Cardiac fibroblast (primary cell): ENCODE measurements at places on chromosomes 4 and X.

DNA sequence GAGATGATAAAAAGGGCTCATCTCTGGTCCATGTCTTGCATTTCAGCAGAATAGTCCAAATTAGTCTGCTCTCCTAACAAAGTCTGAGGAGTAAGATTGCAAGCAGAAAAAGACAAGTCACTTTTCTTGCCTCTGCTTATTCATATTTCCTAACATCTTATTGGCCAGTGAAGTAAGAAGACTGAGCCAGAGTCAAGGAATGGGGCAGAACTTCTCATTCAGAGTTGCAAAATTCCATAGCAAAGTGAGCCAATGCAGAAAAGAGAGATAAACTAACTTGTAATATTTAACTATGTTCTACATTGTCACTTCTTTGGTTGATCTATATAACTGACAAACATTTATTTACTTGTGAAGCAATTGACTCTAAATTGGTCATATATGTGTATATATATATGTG lies 2304.0 kb downstream of the ARAP2 start:
- DNase-seq = peak; percentile 52

GRCh38 chr4:39319676-39320075 lies 46.5 kb downstream of the RFC1 start:
- DNase-seq = peak; percentile 94

- no peak for DNase-seq
These were observed 372.1 kb downstream of the OPHN1 start for GRCh38 chrX:68061206-68061535.

DNA sequence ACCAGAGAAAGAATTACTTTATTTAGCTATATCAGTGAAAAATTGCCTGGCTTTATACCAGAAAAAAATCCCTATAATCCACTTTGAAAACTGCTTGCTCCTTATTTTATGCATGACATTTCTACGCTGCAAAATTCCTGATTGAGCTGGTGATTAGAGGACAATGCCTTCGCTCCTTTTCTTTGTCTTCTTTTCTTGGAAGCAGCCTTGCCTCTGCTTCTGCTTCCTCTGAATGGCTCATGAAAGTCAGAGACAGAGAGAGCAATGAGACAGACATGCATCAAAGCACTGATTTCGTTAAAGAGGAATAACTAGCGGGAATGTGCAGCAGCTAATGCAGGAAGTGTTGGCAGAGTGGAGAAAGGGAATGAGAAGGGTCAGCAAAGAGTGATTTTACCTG lies 294.3 kb upstream of the IGFBP7 start:
- DNase-seq = no peak

GRCh38 chr4:109441862-109442458 lies 8.3 kb downstream of the SEC24B start:
- DNase-seq = no peak

GRCh38 chr4:121168446-121169281 lies 4.5 kb upstream of the TNIP3 start:
- no peak for DNase-seq

DNA sequence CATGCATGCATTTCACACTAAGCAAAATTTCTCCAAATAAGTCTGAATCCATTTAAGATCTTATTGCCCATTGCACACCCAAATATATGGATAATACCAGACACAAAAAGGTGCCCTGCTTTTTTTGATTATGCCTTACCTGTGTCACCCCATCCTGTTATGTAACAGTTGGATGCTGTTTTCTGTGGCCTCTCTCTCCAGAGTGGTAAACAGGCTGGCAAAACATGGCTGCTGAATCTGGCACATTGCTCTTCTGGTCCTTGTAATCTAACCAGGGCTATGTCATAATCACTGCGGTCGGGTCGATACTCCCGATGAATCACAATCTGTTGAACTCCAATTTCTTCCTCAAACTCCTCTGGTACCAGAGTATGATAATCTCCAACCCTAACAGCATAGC lies 70.1 kb downstream of the PRSS12 start:
- DNase-seq = peak; percentile 73

GRCh38 chr4:133866328-133866699 lies 335.3 kb downstream of the PABPC4L start:
- peak; percentile 1 for DNase-seq

GRCh38 chr4:129968366-129968765 lies 872.4 kb downstream of the C4orf33 start:
- no peak for DNase-seq

DNA sequence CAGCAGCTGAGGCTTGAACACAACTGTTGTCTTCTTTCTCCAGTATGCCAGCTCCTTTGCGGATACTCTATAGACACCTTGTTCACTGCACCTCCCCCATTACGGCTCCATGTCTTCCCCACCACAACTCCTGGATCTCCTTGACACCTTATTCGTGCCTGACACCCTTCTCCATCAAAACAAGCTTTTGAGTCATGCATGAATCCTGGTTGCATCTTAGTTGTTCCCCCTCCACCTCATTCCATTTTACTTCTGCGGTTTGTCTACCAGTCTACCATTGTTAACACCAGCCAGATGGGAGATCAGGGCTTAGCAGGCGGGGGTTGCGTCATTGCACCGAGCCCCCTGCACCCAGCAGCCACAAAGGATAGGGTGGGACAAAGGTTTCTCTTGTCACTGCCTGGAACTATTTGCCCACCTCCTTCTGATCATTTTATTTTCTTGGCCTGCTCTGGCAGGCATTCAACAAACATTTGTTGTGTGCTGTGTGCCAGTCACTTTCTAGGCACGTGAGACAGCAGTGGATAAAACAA lies 2.0 kb upstream of the CDK16 start:
- DNase-seq = no peak

GRCh38 chr4:154634058-154634457 lies 21.6 kb upstream of the FGG start:
- DNase-seq = no peak

GRCh38 chr4:30792601-30793000 lies 72.4 kb downstream of the PCDH7 start:
- DNase-seq = no peak

- peak; percentile 58 for DNase-seq
These were observed 11.6 kb downstream of the PAGE4 start for GRCh38 chrX:49840679-49841078.

DNA sequence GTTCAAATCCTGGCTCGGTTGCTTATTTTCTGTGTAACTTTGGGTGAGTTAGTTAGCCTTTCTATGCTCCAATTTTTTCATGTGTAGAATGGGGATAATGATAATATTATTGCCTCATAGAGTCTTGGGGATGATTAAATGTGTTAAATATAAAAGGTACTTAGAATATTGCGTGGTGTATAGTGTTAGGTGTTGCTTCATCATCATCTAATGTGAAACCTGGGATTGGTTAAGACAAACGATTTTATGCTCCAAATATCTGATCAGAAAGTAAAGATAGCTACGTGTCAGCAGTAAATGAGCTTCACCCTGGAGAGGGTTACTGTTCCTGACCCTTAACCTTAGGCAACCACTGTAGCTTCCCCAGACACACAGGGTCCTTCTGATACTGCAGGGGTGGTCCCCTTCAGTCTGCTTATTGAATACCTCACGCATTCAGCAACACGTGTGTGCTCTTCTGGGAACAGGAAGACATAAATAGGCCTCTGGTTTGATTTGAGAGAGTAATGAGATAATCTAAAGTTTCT lies 50.1 kb downstream of the GPAT3 start:
- DNase-seq = no peak

- DNase-seq = peak; percentile 27
These were observed 29.2 kb downstream of the TBC1D9 start for GRCh38 chr4:140726776-140727500.

- DNase-seq = no peak
These were observed 105.4 kb downstream of the FBXW7 start for GRCh38 chr4:152430507-152430906.

DNA sequence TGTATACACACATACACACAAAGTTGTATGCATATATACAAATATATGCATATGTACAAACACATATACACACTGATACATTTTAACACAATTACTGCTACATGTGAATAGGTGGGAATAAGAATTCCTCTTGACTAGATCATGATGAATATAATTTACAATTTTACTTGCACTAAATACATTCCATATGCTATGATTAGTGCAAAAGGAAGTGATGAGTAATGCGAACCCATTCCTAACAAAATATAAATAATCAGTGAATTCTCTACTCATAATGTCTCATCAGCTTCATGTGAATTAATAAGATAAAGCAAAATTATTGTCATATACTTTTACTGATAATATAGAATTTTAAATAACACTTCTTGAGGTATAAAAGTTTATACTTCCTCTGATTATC lies 1077.3 kb upstream of the PCDH10 start:
- DNase-seq = peak; percentile 2

- no peak for DNase-seq
These were observed 8.6 kb upstream of the KIAA0232 start for GRCh38 chr4:6773616-6774540.

GRCh38 chr4:146029939-146030710 lies 91.5 kb upstream of the ZNF827 start:
- DNase-seq = no peak

DNA sequence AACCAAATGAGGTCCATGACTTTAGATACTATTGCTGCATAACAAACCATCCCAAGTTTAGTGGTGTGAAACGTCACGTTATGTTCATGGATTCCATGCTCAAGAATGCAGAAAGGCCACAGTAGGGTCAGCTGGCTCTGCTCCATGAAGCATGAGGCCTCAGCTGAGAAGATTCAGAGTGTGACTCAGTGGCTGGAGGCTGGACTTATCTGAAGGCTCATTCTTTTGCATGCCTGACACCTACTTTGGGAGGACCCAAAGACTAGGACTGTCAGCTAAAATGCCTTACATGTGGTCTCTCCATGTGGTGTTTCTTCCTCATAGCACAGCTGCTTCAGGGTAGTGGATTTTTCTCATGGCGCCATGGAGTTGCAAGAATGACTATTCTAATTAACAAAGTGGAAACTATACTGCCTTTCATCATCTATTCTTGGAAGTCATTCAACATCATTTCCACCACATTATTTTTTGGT lies 11.5 kb upstream of the CCDC149 start:
- peak; percentile 95 for DNase-seq

DNA sequence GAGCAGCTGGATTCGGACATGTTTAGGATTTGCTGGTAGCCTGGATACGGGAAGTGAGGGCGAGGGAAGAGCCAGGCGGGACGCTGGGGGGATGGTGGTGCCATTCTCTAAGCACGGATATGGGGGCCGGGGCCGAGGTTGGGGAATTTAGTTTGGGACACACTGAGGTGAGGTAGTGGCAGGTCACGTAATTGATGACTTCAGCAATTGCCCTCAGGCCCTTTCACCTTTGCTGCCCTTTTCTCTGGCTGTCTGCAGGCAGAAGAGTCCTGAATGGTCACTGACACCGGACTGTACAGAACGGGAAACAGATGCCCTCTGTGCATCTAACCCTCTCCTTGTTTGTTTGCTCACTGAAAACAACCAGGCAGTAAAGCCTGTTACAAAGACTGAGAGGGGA lies 16.9 kb upstream of the HMGB3 start:
- DNase-seq = no peak

- no peak for DNase-seq
These were observed 41.1 kb upstream of the FAM9C start for GRCh38 chrX:13085526-13085925.
